RWPE1 (cell line): ENCODE measurements at places on chromosomes 6 and 20.
A peak's percentile ranks its signal among the peaks of the same experiment; 100 is the strongest.

- DNase-seq = peak; percentile 52
These were observed 143.5 kb upstream of the AFDN start for GRCh38 chr6:167683028-167683862.

DNA sequence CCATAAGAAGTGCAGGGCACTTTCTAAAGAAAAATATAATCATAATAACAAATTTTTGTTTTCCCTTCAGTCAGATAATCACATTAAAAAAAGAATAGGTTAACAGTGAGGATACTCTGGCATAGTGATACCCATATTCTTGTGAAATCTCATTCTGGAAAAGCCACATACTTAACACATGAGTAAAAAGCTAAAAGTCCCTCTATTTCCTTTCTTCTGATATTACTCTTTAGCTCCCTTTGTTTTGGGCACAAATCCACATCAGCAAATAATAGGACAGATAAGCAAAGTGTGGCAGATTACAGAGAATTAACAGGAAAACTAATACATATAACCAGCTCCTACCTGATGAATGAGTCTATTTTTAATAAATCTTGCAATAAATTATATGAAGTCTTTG is 15.8 kb downstream of the SHPRH start:
- DNase-seq = peak; percentile 13

DNA sequence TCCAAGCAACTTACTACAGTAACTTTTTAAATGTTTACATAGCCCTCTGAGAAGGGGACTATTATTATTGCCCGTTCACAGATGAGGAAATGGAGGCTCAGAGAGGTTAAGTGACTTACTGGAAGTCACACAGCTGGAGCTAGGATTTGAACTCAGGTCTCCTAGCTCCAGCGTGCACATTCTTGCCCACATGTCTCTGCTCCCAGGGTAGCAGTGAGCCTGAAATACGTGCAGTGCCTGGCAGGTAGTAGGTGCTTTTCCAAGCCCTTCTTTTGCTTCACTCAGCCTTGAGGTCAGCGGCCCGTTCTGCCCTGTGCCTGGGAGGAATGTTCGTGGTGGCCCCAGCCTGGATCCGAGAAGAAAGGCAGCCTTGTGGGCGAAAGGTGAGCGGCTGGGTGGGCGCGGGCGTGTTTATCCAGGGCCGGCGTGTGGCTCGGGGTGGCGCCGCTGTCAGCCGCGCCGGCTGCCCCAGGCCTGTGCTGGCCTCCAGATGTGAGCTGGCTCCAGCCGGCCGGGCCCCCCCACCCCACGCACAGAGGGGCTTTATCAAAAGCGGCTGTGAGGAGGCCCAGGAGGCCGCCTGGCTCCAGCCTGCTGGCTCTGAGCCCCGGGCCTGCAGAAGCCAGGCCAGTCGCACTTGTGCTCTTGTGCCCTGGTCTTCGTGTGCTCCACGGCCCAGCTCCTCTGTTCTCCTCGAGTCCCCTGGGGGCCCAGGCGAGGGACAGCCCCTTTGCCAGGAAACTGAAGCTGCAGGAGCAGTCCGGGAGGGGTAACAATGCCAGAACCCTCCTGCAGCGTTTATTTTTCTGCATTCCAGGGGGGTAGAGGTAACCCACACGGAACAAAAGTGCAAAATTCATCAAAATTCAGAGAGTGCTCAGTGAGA is 58.1 kb downstream of the UBE2V1 start:
- DNase-seq = no peak

- no peak for DNase-seq
These were observed 920 bp upstream of the WTAP start for GRCh38 chr6:159726255-159726917.

DNA sequence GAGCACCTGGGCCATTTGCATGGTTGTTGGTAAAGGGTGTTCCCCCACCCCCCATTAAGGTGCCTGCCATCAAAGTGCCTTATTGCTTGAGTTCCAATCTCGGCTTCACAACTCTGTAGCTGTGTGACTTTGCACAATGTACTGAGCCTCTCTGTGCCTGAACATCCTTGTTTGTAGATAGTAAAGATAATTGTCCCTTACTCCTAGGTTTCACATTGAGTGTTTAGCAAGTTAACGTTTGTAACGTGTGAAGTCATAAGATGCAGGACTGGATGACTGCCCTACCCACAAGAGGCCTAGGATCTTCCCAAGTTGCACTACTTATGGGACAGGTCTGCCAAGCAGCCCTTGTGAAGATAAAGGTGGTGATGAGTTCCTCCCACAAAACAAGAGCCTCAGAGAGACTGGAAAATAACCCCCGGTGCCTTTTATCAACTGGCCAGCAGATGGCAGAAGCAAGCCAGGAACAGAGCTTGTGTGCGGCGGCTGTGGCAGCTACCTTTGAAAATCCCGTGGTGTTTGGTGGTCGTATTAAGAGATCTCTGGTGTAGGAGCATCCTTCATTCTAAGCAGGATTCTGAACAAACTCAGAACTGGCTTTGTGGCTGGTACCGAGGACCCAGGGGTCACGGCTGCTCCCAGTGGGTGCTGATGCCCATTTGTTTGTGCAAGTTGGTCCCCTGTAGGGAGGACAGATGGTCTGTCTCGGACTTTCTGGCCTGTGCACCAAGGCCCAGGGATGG is 99.1 kb downstream of the CDH26 start:
- peak; percentile 93 for DNase-seq
